ENCODE measurements at places on chromosomes 13 and 19.

- DNase-seq = peak; percentile 26
Observed at GRCh38 chr19:17872251-17873001, 681 bp downstream of the SLC5A5 start.

DNA sequence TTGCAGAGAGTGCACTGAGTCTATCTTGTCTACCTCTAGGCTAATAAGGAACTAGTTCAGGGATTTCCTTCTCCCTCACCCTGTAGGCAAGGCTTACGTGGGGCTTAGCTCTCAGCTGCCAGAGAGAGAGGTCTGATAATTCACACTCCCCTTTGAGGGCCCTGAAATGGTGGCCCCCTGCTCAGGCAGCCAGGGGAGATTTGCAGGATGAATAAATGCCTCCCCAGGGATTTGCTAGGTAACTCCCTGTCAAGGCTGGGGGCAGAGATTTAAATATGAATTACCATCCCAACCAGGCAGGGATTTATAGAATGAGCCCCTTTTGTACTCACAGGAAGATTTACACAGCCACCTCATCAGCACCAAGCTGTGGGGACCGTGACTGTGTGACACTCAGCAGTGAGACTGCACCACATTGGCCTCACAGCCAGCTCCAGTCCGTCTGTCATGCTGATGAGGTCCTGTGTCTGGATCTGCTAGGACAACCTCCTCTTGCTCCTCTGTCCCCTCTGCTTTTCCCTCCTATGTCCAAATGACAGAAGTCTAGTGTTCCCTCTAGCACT is 73.4 kb downstream of the CBY2 start:
- DNase-seq = no peak

GRCh38 chr19:52692431-52693008 is 42.3 kb downstream of the ZNF611 start:
- no peak for DNase-seq

- peak; percentile 56 for DNase-seq
Observed at GRCh38 chr13:87671031-87671752, at the start of gene SLITRK5. Gene SLITRK5, plus strand, starts transcription at chr13:87671371. Its CDS starts 4,018 bp downstream, at chr13:87675389.

DNA sequence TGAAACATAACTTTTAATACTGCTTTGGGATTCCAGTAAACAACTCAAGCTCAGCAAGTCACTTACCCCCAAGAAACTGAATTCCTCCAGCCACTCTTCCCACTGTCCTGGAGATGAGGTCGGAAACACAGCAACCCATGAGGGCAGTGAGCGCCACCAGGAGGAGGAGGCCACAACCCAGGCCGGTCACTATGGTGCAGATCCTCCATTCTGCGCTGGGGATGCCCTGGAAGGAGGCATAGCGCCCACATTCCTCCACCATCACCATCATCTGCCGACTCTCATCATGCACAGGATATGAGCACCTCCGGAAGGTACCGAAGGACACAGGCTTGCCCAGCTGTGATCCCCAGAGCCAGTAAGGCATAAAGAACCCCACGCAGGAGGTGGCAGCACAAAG is 2.2 kb downstream of the LHFPL6 start:
- no peak for DNase-seq

- no peak for DNase-seq
Observed at GRCh38 chr13:97715763-97716162, 237.7 kb upstream of the IPO5 start.

DNA sequence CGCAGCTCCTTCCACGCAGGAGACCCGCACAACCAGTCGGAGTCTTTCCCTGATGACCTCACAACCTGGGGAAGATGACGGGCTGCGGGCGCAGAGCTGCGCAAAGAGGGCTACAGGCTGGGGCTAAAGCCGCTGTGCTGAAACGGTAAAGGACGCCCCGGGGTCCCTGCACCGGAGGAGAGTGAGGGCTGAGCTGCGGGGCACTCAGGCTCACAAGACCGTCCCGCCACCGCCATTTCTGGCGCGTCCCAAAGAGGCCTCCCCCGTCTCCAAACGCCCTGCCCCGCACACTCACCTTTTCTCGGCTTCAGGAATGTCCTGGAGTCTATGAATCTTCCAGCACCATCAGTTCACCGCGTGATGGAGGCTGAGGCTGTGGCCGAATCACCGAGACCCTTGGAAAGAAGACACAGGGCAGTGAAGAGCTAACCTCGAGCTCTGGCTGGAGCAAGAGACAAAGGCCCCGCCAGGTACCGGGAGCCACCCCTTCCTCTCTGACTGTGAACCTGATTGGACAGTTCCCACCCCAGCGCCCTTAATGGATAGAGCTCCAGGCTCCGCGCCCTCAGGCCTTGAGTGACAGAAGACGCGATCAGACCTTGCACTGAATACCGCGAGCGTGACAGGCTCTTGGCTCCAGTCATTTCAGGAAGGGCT is 41.8 kb upstream of the ZNF429 start:
- DNase-seq = no peak

DNA sequence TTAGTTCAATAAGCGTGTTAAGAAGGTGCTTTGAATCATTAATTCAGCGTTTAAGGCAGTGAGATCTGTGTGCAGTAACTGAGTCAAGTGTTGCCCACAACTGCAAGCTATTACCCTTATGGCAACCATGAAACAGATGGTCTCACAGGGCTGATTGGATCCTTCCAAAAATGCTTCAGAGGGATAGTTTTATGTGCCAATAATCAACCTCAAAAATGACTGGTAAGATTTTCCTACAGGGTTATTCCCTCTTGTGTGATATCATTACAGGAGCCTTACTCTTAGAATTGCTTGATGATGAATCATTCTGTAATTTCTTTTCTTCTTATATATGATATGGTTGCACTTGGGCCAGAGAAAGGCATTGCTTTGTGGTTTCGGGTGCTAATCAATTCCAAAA is 1299.2 kb upstream of the ATXN8OS start:
- DNase-seq = no peak

GRCh38 chr13:43113603-43114002 is 90.2 kb downstream of the DNAJC15 start:
- no peak for DNase-seq

GRCh38 chr13:101493541-101493940 is 41.1 kb downstream of the ITGBL1 start:
- no peak for DNase-seq

DNA sequence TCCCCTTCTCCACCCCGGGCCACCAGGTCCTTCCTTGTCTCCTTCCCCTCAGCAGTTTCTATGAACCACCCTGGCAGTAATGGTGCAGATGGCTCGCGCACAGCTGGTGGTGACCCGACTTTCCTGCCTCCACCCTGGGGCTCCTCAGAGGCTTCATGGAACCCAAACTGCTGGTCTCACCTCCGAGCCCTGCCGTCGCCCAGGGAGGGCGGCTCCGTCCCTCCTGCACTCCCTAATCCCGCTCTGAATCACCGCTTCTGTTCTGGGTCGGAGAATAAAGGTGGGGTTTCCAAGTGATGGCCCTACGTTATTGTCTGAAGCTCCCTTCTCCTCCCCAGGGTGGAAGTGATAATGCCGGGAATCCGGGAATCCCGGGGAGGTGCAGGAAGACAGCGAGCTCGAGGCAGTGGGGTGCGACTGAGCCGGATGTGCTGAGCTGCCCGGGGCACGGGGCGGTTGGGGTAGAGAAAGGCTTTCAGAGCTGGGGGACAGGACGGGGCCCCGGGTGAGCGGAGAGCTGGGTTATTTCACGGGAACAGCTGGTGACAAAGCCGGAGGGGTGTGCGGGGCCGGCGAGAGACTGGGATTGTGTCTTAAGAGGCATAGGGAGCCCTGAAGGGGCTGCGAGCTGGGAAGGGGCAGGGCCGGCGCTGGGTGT is 711 bp downstream of the FUT2 start:
- no peak for DNase-seq

DNA sequence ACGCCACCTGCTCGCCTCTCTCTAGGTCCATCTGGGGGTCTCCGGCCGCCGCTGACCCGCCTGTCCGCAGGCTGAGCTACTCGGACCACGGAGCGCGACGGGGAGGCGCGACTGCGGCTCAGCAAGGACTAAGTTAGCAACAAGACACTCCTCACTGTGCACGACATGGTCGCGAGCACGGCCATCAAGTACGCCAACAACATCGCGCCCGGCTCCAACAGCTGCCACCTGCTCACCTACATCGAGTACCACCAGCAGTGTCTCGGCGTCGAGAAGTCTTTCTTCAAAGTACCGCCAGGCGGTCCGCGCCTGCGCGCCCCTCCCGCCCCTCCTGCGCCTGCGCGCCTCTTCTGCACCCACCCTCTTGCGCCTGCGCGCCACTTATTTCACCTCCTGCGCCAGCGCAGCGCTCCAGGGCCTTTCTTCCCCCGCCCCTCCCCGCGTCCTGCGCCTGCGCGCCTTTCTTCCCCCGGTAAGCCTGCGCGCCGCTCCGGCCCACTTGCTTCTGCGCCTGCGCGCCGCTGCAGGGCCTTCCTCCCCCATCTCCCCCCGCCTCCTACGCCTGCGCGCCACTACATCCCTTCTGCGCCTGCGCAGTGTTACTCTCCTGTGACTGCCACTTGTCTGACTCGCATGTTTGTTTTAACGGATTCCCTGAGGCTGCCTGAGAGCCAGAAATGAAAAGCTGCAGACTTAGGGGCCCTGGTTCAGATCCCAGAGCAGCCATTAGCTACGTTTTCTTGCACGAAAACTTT is 64.0 kb downstream of the ACSBG2 start:
- DNase-seq = peak; percentile 100

GRCh38 chr13:92804346-92804745 is 422.3 kb upstream of the GPC6 start:
- no peak for DNase-seq

- peak; percentile 93 for DNase-seq
Observed at GRCh38 chr19:49664171-49665035, 1.3 kb downstream of the IRF3 start.

DNA sequence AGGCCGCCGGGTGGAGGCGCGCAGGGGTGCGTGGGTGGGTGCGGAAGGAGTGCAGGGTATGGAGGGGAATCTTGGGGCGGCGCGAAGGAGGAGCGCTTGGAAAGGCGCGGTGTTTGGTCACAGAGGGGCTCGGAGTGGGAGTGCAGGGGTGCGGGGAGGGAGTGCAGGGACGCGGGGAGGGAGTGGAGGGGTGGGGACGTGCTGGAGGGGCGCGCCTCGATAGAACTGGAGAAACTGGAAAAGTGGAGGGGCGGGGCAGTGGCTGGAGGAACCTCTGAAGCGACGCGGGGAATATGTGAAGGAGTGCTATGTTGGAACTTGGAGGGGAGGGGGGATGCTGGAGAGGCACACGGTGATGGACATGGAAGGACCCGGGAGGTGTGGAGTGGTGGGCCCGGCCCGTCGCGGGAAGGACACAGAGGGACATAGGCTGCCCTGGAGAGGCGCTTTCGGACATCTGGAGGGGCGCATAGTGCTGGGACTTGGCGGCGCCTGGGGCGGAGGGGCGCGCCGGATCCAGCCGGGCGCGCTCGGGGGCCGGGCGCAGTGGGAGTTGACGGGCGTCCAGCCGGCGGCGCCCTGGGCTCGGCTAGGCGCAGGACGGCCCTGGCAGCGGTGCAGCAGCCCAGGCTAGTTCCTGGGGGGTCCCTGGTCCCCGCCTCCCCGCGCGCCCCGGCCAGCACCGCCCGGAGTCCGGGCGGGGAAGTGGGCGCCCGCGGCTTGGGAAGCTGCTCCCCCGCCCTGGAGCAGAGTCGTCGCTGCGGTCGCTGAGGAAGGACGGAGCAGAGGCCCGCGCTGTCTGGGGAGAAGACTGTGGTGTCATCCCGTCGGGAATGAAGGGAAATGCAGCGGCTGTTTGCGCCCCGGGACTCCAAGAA is 20.8 kb upstream of the SGCG start:
- no peak for DNase-seq

DNA sequence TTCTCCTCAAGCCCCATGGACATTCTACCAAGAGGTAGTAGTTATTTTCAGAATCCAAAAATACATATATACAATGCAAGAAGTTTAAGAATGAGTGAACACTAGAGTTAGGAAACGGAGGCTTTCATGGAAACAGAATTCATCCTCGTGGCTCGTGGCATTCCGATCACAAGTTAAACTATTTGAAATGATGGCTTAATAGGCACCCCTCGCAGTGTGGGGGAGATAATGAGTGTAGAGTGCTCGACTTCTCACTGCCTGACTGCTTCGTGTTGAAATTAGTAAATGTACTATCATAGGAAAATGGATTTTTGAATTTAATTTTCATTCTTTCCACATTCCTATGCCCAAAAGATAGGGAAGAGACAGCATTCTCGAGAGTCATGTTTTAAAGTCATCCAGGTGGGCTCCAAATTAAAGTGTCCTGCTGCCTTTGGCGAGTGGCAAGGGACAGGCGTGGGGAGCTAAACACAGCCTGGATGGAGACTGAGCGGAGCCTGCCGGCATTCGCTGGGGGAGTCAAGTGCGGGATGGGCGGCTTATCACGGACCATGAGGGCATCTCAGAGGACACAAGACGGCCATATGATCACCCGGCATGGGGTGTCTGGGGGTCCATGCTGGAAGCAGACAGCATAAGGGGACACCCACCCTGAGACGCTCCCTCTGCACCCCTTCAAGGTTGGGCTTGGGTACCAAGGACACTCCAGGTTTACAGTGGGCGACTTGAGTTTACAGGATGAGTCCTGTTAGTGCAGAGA is 165.2 kb downstream of the TEX29 start:
- DNase-seq = no peak

- DNase-seq = no peak
Observed at GRCh38 chr19:37413313-37414084, 42.6 kb downstream of the ZNF527 start.

DNA sequence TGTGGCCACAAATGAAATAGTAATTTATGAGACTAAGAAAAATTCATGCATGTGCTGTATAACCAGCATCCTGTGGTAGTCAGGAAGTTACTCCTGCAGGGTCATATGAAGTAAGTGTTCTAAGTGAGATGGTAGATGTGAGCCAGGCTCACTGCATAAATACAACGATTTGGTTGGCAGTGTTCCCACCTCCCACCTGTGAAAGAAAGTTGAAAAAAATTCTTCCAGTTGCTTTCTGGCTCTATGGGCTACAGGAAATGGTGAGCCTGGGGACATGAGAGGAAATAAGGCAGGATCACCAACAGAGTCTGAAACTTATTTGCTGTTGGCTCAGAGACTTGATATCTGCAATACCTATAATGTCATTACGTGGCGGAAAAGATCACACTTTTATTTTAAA is 301.7 kb upstream of the SPRY2 start:
- DNase-seq = no peak

- no peak for DNase-seq
Observed at GRCh38 chr13:82370316-82370715, 1512.0 kb downstream of the SLITRK1 start.

DNA sequence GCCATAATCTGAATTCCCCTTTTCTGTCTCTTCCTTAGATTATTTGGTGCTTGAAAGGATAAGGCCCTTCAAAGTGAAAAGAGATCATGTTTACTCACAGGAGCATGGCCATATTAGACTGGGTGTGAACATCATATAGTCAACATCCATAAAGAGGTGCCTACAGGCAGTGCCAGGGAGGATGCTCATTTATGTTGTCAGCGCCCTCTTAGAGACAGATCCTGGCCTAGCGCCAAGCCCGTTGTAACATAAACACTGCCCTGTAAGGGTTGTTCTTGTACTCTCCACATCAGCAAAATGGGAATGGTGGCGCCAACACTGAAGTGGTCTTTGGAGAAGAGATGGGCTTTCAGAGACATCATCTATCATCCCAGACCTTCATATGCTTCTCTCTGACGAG is 16.1 kb downstream of the PCDH8 start:
- no peak for DNase-seq

- DNase-seq = no peak
Observed at GRCh38 chr13:38537051-38537450, 149.8 kb upstream of the FREM2 start.

GRCh38 chr13:79307433-79307861 is 98.6 kb downstream of the RBM26 start:
- no peak for DNase-seq
